ENCODE measurements at places on chromosomes 3 and 15.

GRCh38 chr3:17412950-17413530, 329.4 kb downstream of the TBC1D5 start:
- peak; percentile 10 for DNase-seq

DNA sequence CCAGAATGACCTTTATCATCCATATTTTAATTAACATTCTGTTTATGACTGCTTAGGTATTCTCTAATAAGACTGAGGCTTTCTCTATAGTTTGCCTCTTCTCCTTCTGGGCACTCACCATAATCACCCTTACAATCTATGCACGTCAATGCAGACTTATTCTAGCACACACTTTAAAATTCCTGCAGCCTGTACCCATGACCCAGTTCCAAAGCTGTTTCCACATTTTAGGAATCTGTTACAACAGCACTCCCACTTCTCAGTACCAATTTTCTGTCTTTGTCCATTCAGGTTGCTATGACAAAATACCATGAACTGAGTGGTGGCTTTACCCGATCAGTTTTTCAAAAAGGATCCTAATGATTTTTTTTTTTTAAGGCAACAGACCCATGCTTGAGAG, 103.5 kb downstream of the SOX14 start:
- no peak for DNase-seq

GRCh38 chr3:34015204-34016142, 217.0 kb downstream of the PDCD6IP start:
- no peak for DNase-seq

DNA sequence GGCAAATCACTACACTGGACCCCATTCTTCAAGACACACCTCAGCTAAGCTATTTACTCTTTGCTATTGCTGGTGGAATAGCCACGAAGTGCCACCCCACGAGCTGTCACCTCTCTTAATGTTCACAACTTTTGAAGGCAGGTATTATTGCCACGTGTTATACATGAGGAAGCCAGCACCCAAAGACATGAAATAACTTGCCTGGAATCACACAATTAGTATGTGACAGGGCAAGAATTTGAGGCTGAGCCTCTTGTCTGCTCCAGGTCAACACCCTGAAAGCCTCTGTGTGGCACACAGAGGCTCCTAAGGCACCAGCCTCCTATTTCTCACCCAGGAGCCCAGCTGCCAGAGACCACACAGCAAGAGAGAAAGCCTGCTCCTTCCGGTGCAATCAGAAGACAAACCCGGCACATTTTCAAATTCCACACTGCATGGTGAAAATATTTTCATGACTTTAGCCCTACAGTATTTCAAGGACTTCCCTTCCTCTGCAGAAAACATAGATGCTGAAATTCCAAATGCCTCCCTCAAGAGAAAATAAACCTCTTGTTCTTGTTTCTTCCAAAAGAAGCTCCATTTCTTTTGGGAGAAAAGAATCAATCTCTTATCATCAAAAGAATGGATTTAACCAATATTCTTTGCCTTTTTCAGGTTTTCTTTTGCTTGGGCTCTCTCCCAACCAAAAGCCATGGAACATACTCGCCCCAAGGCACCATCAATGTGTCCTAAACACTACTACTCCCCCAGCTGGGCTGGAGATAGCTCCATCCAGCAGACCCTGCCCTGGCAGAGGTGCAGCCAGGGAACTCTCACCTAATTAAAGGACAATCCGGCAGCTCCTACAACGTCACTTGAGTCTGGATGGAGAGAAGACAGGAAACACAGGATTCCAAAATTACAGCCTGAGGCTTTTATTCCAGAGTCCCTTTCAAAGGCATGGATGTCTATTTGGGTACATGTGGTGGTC, 84.7 kb upstream of the THBS1 start:
- no peak for DNase-seq

GRCh38 chr3:164732166-164732565, 346.1 kb downstream of the SI start:
- no peak for DNase-seq

- no peak for DNase-seq
Observed at GRCh38 chr3:20890111-20890519, 704.1 kb upstream of the SGO1 start.

DNA sequence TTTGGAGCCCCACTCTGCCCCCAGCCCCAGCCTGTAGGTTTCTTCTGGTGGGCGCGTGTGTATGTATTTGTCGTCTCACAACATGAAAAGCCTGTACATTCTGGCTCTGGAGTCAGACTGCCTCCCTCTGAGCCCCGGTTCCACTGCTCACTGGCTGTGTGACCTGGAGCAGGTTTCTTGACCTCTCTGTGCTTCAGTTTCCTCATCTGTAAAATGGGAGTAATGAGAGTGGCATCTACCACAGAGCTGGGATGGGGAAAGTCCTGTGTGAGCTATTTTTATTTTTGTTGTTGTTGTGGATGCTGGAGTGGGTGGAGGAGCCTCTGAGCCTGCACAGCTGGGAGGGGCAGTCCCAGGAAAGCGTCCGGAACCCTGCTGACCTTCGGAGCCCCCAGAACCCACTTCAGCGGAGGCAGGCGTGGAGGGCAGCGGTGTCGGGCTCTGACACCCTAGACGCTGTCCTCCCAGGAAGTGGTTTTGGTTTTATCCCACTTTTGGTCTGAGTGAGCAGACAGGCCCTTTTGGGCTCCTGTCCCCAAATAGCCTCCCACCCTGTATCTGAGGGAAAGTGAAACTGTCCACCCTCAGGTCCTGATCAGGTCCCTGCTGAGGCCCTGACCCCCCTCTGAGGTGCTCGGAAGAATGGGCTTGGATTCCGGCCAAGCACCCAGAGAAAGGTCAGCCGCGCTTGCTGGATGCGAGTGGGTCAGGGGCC, 103.5 kb downstream of the CHSY1 start:
- no peak for DNase-seq
